ENCODE measurements at places on chromosomes 7 and 10.

GRCh38 chr7:146768957-146769356 lies 652.4 kb downstream of the CNTNAP2 start:
- DNase-seq: no peak

GRCh38 chr7:94394109-94394436 lies 622 bp upstream of the COL1A2 start:
- DNase-seq: no peak

- no peak for DNase-seq
These were observed 32.4 kb downstream of the CXCL12 start for GRCh38 chr10:44352316-44353127.

GRCh38 chr7:92682330-92682729 lies 92.1 kb upstream of the FAM133B start:
- DNase-seq: no peak

- no peak for DNase-seq
These were observed 153.6 kb upstream of the ZMIZ1 start for GRCh38 chr10:78915190-78915518.

GRCh38 chr7:130278860-130279259 lies 12.2 kb downstream of the CPA2 start:
- DNase-seq: peak; percentile 87

DNA sequence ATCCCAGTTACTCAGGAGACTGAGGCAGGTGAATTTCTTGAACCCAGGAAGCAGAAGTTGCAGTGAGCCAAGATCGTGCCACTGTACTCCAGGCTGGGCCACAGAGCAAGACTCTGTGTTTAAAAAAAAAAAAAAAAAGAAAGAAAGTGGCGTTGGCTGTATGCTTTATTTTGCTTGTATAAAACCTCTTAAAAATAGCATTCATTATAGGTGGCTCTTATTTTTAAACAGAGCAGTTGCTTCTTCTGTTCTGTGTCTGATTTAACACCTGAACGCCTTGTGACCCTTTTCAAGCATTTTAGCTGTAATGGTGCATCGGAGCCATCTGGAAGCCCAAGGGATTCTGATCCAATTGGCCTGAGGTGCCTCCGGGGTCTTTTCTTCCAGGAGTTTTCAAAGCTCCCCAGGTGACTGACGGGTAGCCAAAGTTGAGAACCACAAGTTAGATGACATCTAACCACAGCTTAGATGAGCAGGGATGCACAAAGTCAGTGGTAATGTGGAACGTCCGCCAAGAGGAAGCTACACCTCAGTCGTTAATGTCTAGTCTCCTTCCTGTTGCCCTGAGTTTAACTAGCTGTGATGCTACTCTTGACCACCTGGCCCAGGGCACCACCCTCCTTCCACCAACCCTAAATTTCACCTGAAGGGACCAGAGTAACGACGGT lies 274.6 kb upstream of the KLF6 start:
- no peak for DNase-seq

GRCh38 chr10:125559210-125559609 lies 123.8 kb downstream of the TEX36 start:
- DNase-seq: no peak

DNA sequence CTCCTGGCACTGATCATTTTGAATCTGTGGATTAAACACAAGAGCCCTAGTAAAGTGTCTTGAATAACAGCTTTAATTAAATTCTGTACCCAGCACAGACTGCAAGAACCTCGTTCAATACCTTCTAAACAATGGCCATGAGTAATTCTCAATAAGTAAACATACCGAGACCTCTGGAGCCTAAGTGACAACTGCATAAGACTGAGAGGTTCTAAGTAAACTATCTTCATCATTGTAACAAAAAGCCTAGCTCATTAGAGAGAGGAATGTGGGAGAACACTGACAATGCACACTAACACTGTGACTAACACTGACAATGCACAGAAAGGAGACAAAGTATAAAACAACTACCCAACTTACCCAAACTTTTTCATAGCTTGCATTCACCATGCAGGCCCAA lies 117.4 kb downstream of the ELAPOR2 start:
- DNase-seq: no peak

DNA sequence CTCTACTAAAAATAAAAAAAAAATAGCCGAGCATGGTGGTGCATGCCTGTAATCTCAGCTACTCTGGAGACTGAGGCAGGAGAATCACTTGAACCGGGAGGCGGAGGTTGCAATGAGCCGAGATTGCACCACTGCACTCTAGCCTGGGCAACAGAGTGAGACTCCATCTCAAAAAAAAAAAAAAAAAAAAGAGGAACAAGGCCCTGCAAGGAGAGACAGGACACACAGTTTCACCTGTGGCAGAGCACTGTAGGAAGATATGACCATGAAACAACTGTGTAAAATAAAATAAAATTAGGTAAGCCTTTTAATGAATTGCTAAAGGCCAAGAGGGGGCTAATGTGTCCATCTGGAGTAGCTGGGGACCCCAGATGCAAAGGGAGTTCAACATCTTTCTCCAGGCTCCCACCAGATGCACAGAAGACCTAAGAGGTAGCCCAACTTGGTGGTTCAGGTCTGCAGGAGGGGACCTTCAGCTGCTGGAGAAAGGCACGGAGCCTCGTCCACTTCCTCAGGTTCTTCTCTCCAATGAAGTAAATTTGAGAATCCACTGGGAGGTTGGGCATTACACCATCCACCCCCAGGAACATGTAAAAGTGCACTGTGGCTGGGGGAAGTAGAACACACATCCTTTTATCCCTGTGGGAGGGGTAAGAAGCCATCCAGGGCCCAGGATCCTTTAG lies 12.7 kb downstream of the PPIF start:
- DNase-seq: no peak

DNA sequence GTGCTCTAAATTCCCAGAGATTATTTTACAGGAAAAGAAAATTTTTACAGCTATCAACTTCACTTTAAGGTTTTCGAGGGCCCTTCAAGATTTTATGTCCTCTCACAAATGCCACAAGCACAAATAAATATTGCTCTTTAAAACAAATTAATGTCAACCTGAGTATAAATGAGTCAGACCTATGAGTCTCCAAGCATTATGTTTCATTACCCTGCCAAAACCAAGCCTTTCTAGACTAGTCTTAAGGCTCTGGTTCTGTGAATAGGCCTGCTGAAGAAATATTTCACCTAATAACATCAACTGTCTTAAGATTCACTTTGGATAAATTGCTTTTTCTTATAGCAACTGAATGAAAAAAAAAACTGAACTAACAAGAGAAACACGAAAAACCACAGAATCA lies 153.0 kb downstream of the PDE1C start:
- no peak for DNase-seq

DNA sequence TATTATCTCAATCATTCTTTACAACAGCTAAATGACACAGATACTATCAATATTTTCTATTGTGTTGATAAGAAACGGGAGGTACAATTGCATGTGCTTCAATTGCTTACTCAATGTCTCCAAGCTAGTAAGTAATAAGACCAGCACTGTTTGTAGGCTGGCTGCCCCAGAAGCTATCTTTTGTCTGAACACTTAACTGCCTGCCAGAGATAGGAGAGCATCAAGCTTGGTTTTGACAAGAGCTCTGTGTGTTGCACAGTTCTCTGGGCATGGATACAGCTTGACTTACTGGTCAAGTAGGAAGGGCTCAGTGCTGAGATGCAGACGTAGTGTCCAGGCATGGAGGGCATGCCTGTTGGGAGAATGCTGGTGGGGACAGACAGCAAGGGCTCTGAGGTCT lies 26.3 kb upstream of the CAPZA2 start:
- DNase-seq: no peak

GRCh38 chr7:16619979-16620408 lies 25.6 kb downstream of the ANKMY2 start:
- peak; percentile 28 for DNase-seq

- peak; percentile 32 for DNase-seq
These were observed 37.2 kb upstream of the RAPGEF5 start for GRCh38 chr7:22393913-22394729.

DNA sequence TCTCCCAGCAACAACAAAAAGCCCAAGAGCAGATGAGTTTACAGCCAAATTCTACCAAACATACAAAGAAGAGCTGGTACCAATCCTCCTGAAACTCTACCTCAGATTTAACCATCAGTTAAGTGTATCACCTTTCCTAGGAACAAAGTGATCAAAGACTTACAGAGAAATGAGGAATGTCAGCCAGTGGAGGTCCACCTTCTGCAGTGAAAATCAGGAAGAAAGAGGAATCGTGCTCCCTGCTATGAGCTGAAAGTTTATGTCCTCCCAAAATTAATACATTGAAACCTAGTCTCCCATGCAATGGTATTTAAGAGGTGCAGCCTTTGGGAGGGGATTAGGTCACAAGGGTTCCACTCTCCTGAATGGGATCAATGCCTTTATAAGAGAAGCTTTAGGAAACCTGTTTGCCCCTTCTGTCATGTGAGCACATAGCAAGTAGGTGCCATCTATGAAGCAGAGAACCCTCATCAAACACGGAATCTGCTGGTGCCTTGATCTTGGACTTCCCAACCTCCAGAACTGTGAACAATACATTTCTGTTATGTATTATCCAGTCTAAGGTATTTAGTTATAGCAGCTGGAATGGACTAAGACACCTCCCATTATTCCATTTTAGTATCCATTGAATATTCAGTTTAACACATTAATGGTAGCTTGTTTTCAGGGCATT lies 139.0 kb upstream of the FZD8 start:
- DNase-seq: no peak

DNA sequence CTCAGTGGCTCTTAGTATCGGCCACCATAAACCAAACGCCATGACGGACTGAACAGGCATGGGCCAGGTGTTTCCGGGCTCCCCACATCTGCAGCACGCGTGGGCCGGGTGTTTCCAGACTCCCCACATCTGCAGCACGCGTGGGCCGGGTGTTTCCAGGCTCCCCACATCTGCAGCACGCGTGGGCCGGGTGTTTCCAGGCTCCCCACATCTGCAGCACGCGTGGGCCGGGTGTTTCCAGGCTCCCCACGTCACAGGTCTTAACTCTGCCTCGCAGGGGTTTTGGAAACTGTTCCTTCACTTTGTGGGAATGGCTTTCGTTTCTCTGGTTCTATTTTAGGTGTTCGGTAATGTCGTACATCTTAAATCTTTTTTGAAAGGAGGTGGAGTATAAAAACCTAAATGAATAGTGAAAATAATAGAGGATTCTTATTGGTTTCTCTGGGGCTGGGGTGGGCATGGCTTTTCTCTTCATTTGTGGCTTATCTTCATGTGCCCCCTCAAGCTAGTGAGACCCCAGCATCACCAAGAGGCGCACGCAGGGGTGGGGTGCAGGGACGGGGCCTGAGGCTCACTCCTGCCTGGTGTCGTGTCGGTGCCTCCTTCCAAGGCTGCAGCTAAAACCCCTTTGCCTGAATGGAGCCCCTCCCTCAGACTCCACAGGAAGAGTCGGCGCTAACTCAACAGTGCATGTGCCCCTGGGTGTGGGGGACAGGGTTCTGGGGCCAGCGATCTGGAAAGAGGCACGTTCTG lies 126.3 kb downstream of the WDR37 start:
- DNase-seq: no peak

- DNase-seq: peak; percentile 89
These were observed 73.2 kb upstream of the CCAR1 start for GRCh38 chr10:68647672-68648341.

GRCh38 chr10:108052981-108053380 lies 888.5 kb upstream of the SORCS1 start:
- DNase-seq: no peak

GRCh38 chr7:138374119-138374693 lies 85.9 kb upstream of the TRIM24 start:
- DNase-seq: no peak

- no peak for DNase-seq
These were observed 63.3 kb downstream of the ELFN1 start for GRCh38 chr7:1733206-1733907.

DNA sequence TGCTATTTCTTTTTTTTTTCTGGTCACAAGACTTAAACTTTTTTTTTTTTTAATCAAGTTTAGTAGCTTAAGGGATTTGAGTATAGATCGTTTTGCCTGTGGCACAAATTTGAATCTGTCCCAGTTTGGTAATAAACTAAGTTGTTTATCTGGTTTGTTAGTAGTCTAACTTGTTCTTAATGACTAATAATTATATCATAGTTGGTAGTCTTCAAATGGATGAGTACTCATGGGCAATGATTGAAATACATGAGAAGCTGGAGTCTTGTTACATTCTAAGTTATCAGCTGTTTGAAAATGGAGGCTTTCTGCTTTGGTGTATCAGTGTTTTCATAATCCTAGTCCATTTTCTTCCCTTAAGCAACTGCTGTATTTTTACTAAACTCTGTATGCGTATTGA lies 12.3 kb downstream of the BTAF1 start:
- no peak for DNase-seq

GRCh38 chr10:131822013-131822691 lies 78.7 kb upstream of the PPP2R2D start:
- no peak for DNase-seq

DNA sequence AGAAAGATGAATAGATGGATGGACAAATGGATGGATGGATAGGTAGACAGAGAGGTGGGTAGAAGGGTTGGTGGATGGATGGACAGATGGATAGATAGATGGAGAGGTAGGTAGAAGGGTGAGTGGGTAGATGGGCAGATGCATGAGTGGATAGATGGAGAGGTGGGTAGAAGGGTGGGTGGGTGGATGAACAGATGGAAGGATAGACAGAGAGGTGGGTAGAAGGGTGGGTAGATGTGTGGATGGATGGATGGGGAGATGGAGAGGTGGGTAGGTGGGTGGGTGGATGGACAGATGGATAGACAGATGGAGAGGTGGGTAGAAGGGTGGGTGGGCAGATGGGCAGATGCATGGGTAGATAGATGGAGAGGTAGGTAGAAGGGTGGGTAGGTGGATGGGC lies 10.9 kb upstream of the ASB10 start:
- DNase-seq: no peak

DNA sequence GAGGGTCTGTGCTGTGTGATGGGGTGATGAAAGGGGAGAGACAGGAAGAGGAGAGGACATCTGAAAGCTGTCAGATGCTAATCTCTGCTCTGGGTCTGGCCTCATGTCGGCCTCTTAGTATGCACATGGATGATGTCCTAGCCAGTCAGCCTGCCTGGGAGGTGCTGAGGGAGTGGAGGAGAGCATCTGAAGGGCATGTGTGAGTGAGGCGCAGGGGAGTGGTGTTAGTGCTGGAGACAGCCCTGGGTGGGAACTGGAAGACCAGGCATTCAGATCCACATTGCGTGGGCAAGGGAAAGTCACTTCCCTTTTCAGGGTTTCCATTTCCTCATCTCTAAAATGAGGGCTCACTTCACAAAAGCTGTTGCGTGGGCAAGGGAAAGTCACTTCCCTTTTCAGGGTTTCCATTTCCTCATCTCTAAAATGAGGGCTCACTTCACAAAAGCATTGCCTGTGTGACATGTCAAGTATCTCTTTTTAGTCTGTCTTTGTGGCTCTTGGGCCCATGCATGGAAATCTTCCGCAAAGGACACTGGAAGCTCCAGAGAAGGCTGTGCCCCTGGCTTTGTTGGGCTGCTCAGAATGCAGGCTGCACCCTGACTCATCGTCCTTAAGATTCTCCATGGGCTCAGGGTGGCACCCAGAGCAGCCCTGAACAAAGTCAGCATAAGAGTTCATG lies 10.0 kb downstream of the SFTPD start:
- no peak for DNase-seq

DNA sequence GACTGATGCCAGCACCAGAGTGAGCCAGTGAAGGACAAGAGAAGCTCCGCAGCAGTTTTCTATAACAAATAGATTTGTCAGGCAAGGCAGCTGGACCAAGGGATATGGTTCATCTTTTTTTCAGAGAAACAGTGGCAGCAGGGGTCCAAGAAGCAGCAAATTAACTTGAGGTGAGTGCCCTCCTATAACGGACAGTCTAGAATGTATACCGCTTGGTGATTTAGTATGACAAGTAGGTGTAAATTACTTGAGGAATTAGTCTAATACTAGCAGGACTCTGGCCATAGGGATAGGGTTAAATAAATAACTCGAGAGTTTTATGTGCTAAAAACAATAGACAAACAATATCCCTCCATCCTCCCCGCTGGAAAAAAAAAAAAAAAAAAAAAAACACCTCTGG lies 153.0 kb upstream of the WNT16 start:
- no peak for DNase-seq
